ENCODE measurements at places on chromosomes 11 and 22.

DNA sequence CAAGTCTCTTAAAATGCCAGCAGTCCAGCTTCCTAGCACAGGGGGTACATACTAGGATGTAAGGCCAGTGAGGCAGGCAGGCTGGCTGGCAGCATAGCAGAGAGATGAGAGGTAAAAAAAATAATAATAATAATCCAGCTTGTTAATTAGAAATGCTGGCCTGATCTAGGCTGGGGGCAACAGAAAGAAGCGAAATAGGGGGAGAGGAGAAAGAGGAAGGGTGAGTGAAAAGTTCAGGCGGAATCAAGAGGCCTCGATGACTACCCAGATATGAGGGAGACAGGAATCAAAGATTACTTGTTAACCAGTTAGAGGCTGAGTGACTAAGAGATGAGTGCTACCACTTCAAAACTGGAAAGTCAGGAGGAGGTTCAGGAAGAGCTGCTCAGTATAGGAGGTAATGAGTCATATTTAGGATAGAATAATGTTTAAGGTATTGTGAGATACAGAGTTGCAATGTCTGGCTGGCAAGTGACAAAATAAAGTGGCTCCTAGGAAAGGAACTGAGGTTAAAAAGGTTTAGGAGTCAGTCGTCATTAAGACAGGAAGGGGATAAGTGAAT is 2.8 kb downstream of the ALKBH8 start:
- DNase-seq: no peak

- DNase-seq: no peak
Measured at GRCh38 chr22:19723983-19724827, 866 bp downstream of the GP1BB start.

DNA sequence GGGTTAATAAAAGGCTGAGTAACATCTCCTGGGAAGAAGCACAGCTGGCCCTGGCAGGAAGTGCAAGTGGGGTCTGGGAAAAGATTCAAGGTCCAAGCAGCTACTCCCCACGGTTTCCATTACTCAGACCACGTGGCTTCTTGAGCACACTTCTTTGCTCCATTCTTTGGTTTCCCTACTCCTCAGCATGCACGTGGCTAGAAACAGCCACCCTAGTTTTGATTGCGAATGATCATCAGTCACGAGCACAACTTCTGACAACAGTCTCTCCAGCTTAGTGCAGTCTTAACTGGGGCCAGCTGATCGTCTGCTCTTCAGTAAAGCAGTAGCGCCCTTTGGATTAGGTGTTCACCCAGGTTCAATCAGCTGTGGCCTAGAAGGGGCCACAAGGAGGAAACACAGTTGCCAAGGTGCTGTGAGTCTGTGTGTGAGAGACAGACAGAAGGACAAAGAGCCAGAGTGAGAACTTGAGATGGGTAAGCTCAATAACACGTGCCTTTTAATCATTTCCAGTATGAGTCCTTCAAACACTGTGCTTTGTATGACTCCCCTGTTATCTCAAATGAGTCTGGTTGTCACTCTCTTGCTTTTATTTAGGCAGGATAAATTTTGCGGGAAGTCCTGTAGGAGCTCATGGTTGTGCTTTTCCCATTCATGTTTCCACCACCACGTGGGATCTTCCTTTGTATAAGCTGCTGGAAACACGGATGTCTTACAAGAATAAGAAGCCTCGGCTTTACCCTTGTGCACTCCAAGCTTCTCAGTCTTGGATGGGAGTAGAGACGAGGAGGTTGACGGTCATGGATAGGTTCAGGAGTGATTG is 901 bp upstream of the PARVA start:
- DNase-seq: no peak

GRCh38 chr11:95337175-95337957 is 106.4 kb upstream of the SESN3 start:
- peak; percentile 70 for DNase-seq

DNA sequence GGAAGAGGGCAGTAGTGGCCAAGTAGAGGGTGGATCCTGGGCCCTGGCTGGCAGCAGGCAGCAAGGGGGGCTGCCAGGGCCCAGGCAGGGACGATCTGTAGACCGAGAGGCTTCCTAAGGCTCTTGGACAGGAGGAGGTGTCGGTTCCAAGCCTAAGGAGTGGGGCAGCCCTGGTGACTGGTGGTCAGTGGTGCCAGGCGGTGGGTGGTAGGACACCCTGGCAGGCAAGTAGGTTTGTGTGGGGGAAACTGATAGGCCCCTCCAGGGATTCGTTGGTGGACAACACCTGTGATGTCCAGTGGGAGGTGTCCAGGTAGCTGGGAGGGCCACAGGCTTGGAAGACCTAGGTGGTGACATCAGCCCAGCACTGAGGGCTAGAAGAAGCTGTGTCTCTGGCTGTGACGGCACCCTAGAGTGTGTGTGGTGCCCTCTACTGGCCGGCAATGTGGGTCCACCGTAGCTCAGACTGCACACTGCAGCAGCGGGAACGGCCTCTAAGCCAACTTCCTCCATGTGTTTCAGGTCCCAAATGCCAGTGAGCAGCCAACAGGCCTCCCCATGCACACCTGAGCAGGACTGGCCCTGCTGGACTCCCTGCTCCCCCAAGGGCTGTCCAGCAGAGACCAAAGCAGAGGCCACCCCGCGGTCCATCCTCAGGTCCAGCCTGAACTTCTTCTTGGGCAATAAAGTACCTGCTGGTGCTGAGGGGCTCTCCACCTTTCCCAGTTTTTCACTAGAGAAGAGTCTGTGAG is 9.4 kb upstream of the SAMM50 start:
- peak; percentile 57 for DNase-seq

DNA sequence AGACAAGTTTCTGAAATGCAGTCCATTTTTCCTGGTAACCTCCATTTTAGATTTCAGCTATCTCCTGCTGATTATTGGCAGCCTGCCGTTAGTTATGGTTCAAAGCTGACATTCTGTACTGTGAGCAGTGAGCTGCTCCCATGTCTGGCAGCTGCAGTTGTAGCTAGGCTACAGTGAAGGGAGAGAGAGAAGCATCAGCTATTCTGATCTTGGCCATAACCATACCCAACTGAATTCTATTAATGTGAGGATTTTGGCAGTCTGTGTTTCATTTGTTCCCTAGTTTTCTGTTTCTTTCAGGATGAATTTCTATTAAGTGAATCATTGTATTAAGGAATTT is 33.4 kb downstream of the SIK2 start:
- DNase-seq: no peak

DNA sequence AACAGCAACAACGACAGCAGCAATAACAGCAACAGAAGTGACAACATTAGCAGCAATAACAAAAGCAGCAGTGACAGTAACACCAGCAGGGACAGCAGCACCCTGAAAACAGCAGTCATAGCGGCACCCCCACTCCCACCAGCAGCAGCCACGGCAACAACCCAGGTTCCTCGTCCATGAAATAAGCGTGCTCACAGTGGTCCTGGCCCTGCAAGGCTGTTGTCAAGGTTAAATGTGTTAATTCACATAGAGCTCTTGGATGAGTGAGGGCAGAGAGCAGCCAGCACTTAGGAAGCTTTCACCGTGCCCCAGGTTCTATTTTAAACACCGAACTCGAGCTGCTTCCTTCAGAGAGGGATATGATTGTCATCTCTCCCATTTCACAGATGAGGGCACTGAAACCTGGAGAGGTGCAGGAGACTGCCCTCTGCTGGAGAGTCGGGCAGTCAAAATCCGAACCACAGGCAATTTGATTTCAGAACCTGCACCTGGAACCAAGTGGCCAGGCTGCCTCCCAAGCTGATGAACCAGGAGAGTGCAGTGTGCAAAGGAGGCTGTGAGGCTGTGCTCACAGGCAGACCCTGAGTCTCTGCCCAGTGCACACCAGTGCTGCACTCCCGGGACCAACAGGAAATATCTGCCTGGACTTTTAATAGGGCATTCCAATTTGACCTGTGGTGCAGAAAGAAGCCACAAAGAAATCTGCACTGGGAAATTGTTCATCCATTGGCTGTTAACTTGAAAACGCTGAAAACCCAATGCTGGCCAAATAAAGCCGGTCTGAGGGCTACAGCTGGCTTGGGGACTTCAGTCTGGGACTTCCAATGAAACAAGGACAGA is 22.9 kb upstream of the FGF3 start:
- DNase-seq: peak; percentile 16

GRCh38 chr11:43517518-43517917 is 158.8 kb downstream of the TTC17 start:
- no peak for DNase-seq

DNA sequence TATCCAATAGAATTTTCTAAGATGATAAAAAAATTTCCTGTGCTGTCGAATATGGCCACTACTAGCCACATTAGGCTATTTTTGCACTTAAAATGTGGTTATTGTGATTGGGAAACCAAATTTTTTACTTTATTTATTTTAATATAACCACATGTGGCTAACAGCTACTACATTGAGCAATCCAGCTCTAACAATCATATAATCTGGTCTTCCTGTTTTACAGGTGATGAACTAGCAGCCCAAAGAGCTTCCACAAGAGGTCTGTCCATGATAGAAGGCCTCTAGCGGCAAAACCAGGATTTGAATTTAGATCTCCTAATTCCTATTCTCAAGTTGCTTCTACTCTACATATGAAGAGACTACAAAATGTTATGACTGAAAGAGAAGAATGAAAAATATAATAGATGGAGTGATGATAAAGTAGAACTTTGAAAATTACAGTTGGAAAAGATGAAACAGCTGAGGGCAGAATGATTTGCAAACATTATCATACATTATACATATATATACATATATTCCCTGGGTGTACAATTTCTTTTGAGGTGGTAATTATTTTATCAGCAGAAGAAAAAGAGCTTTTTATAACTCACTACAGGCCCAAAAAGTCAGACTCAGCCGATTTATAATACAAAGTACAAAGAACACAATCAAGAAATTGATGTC is 363.5 kb upstream of the PITPNB start:
- DNase-seq: no peak

DNA sequence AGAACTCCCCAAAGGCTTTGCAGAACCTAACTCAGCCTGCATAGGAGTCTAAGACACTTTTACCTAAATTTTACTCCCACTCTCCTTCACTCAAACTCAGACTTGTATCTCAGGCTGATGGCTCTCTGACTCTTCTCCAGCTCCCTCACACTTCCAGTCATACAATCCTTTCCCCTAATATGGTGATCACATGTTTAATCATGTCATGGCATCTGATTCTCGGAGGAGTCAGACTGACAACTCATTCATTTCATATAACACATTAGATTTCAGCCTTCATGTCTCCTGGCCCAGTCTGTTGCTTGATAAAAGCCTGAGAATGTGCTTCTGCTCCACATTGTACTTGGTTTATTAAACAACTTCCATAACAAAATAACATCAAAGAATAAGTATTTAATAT is 1503.9 kb upstream of the TENM4 start:
- no peak for DNase-seq

All from left lung (tissue), 14 donors.